ENCODE measurements at places on chromosomes 3 and 15. TPM values are rescaled to one million over a fixed set of nuclear protein-coding genes. Genes with fewer than 3 reads are reported as not detected.
A peak's percentile ranks its signal among the peaks of the same experiment; 100 is the strongest.

GRCh38 chr3:55690177-55690576 lies 203.1 kb upstream of the WNT5A start:
- H3K4me1 ChIP-seq, result no peaks in the 10 kb centered on the region
- no peak for DNase-seq
- H3K27me3 ChIP-seq, result no peaks in the 10 kb centered on the region

PATL2 gene
- total RNA-seq, result 1.3 TPM

DNA sequence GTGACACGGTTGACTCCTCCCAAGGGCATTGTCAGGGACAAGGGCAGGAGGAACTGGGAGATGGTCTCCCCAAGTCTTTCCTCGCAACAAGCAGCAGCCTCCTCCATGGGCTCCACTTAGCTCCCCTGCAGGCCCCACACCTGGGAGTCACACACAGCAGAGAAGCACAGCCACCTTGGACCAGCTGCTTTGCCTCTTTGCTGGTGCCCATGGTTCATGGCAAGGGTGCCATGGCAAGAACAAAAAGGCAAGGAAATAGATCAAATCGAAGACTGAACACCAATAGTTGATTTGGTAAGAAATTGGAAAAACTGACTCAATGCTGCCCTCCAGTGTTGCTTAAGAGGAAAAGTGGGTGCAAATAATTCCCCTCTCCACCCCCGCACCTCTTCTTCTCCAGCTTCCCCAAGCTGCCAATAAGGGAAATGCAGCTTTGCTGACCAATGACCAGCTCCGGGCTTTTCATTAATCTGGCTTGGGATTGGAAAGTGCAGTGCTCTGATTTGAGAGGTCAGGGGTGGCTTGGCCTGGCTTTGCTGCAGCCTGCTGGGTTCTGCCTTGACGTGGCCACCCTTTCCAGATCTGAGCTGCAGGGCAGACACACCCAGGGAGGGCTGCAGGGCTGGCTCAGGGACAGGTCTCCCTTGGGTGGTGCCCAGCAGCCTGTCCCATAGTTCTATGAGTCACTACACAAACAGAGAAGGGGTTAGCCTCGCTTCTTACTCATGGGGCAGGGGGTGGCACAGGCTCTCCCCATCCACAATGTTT lies 162.0 kb downstream of the KLF13 start:
- H3K27ac ChIP-seq, result peak overlapping the region; percentile 66
- no peaks in the 10 kb centered on the region for H3K27me3 ChIP-seq
- H3K4me3 ChIP-seq, result no peak overlapping the region
- peak; percentile 95 for DNase-seq

RASGRF1 gene
- not detected for total RNA-seq

DNA sequence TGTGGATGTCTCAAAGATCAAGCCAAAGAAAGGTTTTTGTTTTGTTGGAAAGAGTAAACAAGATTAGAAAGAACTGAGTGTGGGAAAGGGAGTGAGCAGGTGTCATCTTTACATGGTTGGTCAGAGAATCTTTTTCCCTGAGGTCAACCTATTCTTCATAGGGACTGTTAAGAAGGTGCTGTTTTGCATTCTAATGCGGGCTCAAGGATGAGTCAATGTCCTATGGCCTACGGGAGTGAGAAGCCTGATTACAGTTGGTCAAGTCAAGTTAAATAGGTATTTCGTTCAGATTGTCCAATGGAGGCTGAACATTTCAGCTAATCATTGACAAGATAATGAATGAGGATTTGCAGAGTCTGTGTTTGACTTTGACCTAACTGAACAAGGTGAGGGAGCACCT lies 491.2 kb upstream of the PDZRN3 start:
- H3K4me3 ChIP-seq, result no peak overlapping the region
- no peak overlapping the region for H3K27ac ChIP-seq
- DNase-seq, result no peak
- no peaks in the 10 kb centered on the region for H3K4me1 ChIP-seq
- no peaks in the 10 kb centered on the region for H3K36me3 ChIP-seq

DNA sequence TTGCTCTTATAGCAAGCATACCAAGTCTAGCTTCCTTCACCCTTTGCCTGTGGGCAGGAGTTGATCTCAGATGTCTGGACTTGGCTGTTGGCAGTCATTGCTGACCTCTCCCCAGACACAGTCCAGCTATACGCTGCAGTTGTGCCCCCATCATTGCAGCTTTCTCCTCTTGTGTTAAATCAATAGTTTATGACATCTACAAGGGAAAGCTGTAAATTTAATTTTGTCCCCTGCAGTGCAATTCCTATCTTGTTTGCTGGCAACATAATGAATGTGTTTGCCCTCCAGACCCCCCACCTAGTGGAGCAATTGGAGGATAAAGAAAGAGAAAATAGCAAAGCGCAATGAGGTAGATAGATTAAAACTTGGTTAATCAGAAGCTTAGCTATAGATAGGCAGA lies 280.2 kb downstream of the LSAMP start:
- no peak overlapping the region for H3K4me3 ChIP-seq
- H3K27ac ChIP-seq, result no peak overlapping the region
- no peak for DNase-seq
- H3K36me3 ChIP-seq, result no peaks in the 10 kb centered on the region

MUSTN1 gene
- total RNA-seq, result not detected

NCKIPSD gene
- 15.4 TPM for total RNA-seq

DNA sequence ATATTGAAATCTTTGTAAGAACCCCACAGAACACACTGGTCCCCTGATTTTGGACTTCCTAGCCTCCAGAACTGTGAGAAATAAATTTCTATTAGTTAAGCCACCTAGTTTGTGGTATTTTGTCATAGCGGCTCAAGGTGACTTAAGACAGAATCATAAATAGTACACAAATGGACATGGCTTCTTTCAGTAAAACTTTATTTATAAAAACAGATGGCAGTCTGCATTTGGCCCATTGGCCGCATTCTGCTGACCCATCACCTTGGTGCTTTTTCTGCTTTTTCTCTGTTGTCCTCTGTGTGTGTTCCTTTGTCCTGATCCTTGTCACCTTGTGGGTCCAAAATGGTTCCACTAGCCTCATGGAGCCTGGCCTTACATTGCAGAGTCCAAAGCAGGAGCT lies 363.6 kb downstream of the PTPRG start:
- no peaks in the 10 kb centered on the region for H3K36me3 ChIP-seq

DNA sequence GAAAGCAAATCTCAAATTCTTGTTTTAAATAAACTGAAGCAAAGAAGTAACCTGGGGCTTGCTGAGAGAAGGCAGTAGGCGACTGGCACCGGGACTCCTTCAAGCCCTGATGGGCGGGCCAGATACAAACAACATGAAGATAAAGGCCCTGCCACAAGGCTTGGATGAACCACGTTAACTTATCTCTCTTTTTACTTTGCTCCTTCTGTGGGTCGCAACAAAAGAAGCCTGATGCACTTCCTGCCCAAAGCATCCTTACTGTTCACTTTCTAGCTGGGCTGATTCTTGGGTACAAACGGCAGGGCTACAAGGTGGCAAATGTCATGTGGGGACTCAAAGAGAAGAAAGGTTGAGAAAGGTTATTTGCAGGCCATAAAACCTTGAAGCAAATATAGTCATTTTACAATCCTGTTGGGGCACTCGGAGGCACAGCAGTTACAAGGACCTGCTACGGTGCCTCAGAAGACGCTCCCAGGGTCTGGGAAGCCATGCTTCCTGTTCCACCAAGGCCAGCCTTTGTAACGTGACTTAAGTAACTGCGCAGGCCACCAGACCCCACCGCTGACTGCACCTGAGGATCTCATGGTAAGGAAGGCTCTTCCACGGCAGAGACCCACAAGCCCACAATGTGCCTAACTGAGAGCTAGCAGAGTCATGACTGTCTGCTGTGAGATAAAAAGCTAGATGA lies 71.1 kb downstream of the CHSY1 start:
- no peaks in the 10 kb centered on the region for H3K27me3 ChIP-seq
- H3K4me3 ChIP-seq, result no peak overlapping the region
- H3K36me3 ChIP-seq, result peaks cover 4% of the 10 kb centered on the region
- peak overlapping the region; percentile 57 for H3K27ac ChIP-seq

Measured in fibroblast of lung (primary cell).